ENCODE measurements at places on chromosomes 5 and 9. TPM values are rescaled to one million over a fixed set of nuclear protein-coding genes. Genes with fewer than 3 reads are reported as not detected.

Gene LCN2
- total RNA-seq = 525 TPM

GRCh38 chr9:133115604-133116345 lies 5.3 kb downstream of the RALGDS start:
- no peak for ATAC-seq

GRCh38 chr5:135883441-135883840 lies 12.2 kb downstream of the IL9 start:
- no peak for ATAC-seq

GRCh38 chr9:95715868-95716435 lies 159.5 kb upstream of the ERCC6L2 start:
- no peak for ATAC-seq

- ATAC-seq = no peak
These were observed 12.5 kb upstream of the PIP5K1B start for GRCh38 chr9:68692519-68692918.

DNA sequence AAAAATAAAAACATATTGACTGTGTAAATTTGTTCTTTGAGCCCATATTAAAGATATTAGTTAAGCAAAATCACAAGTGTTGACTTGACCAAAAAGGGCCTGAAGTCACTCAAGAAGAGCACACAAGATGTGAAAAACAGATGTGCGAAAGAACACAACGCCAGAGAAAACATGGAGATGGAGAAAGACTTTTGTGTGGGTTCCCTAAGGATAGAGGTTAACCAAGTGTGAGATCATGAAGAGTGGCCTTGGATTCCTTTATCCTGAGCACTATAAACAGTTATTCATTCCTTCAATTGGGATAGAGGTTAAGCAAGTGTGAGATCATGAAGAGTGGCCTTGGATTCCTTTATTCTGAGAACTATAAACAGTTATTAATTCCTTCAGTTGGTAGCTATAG lies 361.8 kb downstream of the CDH18 start:
- no peak for ATAC-seq

Gene AGXT2
- total RNA-seq = not detected

- no peak for ATAC-seq
These were observed 76.2 kb upstream of the IL6ST start for GRCh38 chr5:56070851-56071465.

GRCh38 chr5:32276173-32276853 lies 36.4 kb downstream of the MTMR12 start:
- peak; percentile 75 for ATAC-seq

Gene IFNA2
- not detected for total RNA-seq

Gene SLCO6A1
- not detected for total RNA-seq
